Renal cortex interstitium (tissue), 15 donors: ENCODE measurements at places on chromosomes 6 and 20. TPM values are rescaled to one million over a fixed set of nuclear protein-coding genes. Genes with fewer than 3 reads are reported as not detected.

DNA sequence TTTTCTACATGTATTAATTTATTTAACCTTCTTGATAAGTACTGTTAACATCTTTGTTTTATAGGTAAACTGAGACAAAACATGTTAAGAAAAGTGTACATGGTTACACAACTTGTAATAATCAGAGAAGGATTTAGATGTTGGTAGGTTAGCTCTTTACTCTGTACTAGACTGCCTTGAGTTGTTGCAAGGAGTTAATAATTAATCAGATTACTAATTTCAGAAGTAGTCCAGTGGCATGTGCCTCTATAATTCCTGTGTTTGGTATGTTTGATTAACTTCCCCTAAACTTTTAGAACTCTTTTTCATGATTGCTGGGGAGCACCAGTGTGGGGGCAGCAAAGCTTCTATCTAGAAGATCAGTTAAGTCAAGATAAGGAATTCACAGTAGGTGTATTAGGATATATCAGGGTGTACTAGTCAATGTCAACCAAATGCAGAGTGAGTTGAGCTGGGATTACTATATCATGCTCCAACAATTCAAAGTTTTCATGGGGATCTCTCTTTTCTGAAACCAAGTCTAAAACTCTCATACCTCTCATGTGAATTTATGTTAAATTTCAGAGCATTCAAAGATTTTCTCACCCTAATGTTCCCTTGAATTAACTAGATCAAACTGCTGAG, 129.7 kb upstream of the AHI1 start:
- DNase-seq = no peak

DNA sequence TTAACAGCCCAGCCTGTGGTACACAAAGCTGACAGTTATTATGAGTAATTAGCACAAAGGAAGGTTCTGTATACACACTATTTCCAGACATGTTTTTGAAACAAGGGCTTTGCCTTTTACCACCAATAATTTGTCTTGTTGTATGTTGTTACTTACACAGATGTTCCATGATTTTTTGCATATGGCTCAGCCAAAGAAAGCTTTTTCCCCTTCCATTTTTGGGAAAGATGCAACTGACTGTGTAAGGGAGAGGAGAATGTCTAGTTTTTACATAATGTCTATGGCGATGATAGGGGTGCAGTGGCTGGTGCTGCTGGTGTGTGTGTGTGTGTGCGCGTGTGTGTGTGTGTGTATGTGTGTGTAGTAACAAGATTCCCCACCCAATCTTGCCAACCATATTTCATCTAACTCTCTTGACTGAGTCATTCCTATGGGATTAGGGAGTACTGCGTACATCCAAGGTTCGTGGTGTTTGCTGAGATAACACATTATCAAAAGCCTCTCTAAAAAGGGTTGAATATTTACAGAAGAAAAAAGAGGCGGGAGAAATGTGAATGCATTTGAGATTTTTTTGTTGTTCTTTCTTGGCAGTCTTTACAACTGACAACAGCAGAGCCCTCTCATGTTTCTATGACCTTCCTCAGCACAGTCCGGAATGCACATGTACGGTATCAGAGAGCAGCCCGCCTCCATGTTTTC, 192.2 kb downstream of the GMPR start:
- no peak for DNase-seq

GRCh38 chr6:47804821-47805220, 23.0 kb downstream of the OPN5 start:
- no peak for DNase-seq

The CCM2L gene
- 7.9 TPM for polyA plus RNA-seq

- DNase-seq = no peak
Measured at GRCh38 chr6:66851930-66852329, 1144.9 kb upstream of the EYS start.

- DNase-seq = no peak
Measured at GRCh38 chr6:38032797-38033196, 213.3 kb downstream of the ZFAND3 start.

GRCh38 chr6:110958329-110959192, at the start of gene GTF3C6:
TSS of gene GTF3C6 (plus strand) at chr6:110958706. CDS start at chr6:110958770, 64 bp downstream.
- DNase-seq = peak; percentile 85

DNA sequence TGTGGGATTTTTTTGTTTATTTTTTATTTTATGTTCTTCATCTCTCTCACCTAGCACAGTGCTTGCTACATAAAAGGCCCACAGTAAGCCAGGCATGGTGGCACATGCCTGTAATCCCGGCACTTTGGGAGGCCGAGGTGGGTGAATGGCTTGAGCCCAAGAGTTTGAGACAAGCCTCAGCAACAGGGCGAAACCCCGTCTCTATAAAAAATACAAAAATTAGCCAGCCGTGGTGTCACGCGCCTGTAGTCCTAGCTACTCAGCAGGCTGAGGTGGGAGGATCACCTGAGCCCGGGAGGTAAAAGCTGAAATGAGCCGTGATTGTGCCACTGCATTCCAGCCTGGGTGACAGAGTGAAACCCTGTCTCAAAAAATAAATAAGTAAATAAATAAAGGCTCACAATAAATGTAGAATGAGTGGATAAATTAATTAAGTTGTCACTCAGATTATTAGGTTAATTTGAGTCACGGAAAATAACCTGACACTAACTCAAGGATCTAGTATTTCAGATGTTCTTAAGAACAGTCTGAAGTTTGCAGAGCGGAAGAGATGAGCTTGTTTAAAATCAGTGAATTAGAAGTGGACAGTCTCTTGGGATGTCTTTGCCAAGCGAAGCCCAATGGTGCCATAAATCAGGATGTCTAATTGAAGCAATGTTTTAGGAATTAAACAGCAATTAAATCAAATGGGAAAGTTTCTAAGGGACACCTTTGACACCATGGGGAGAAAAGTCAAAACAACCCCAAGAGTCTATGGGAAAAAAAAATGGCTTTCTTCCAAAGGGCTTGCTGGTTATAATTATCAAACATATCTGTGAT, 214.4 kb downstream of the ZNF217 start:
- DNase-seq = no peak

- DNase-seq = no peak
Measured at GRCh38 chr20:39464238-39464637, 502.1 kb downstream of the DHX35 start.
